ENCODE measurements at places on chromosomes 2 and 18.
A peak's percentile ranks its signal among the peaks of the same experiment; 100 is the strongest.

GRCh38 chr2:227280895-227281294 lies 44.2 kb upstream of the MFF start:
- DNase-seq, result no peak

DNA sequence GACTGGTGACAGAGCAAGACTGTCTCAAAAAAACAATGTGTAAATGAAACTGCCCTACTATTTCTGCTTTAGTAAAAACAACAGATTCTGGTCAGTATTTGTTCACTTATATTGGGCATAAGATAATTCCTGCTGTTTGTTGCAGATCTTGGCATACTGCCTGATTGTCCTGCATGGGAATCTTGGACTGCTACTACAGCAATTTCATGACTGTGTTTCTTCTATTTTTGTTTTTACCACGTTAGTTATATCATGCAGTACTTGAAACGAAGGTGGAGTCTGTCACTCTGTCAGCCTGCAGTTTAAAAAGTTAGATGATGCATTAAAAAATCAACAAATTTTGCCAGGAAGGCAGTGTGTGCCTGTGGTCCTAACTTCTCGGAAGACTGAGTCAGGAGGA lies 14.2 kb upstream of the CLASP1 start:
- no peak for DNase-seq

- DNase-seq, result no peak
Measured at GRCh38 chr2:170885130-170885791, 43.8 kb upstream of the GORASP2 start.

- no peak for DNase-seq
Measured at GRCh38 chr2:18506883-18507509, 53.5 kb downstream of the RDH14 start.

DNA sequence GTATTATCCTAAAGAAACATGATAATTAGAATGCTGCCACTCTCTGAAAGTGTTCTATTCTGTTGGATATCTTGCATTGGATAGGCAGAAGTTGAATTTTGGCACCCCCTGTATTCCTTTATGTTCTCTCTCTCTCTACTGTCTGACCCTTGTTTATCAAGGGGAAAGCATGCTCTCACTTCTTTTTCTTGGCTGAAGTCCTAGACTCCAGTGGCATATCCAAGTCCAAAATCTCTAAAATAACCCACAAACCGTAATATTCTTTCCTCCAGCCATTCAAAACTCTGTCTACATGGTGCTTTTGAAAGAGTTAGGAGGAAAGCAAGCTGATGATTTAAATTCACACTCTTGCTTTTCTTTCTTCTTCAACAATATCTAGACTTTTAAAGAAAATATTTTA lies 669.7 kb downstream of the TDRD15 start:
- DNase-seq, result no peak

DNA sequence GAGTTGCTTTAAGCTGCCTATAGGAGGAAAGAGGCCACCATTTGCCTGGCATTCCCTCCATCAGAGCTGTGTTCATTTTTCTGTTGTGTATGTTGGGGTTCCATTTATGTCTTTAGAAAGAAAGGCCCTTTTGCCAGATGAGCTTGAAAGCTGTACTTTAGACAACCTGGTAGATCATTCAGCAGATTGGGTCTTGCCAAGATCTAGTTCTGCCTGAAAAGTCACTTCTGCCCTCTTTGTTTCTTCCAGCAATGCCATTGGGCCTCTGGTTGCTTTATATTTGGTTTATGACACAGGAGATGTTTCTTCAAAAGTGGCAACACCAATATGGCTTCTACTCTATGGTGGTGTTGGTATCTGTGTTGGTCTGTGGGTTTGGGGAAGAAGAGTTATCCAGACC lies 14.4 kb downstream of the SLC20A1 start:
- DNase-seq, result no peak

- DNase-seq, result no peak
Measured at GRCh38 chr2:152462779-152463178, 127.8 kb downstream of the FMNL2 start.

- DNase-seq, result no peak
Measured at GRCh38 chr2:148593421-148593820, 51.1 kb upstream of the EPC2 start.

GRCh38 chr18:74616494-74616893 lies 18.8 kb downstream of the ZNF407 start:
- DNase-seq, result no peak

GRCh38 chr18:44458777-44459176 lies 221.9 kb upstream of the SETBP1 start:
- no peak for DNase-seq

DNA sequence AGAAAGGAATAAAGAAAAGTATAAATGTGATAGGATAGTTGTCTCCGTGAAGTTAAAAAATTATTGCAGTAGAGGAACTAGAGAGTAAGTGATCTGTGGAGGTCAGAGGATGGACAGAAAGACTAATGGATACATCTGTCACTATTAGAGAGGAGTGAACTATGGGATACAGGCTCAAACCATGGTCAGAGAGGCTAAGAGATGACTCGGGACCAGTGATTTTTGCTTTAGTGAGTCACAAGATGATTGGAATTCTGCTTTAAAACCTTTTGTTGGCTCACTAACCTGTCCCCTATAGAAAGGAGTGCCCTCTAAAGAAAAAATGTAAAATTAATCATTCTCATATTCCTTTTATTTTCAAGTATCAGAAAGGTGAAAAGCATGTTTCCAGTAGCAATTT lies 30.3 kb downstream of the ALMS1 start:
- DNase-seq, result no peak

DNA sequence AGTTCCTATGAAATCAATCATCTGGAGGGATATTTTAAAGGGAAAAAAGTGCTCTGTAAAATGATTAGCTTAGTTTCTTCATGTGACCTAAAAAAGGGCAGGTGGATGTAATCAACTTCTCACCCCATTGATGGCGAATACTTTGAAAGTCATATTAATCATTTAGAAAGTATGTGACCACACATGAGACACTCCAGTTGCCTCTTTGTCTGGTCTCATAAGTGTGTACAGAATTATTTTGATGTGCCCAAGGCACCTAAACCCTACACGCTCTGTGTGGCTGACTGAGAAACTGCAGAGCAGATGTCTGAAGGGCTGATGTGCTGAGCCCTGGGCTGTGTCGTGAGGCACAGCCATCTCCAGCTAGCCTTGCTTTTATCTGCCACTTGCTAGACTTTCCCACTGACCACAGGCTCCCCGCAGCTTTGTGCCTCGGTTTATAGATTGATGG lies 26.9 kb downstream of the SGPP2 start:
- DNase-seq, result no peak

DNA sequence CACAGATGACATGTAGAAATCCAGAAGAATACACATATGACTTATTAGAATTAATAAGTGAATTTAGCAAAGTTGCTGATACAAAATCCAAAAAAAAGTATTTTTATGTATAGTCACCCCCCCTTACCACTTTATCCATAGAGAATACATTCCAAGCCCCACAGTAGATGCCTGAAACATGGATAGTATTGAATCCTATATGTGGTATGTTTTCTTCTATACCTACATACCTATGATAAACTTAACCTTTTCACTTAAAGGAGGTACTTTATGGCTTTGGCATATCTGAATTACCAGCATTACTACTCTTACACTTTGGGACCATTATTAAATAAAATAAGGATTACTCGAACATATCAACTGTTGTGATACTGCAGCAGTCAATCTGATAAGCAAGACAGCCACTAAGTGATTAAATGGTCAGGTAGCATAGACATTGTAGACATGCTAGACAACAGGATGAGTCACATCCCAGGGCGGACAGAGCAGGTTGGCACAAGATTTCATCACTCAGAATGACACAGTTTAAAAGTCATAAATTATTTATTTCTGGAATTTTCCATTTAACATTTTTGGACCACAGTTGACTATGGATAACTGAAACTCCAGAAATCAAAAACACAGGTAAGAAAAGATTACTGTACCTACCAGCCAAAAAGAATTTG lies 208.2 kb upstream of the CHAC2 start:
- DNase-seq, result no peak

- DNase-seq, result no peak
Measured at GRCh38 chr18:2982022-2982421, 30.9 kb downstream of the LPIN2 start.

DNA sequence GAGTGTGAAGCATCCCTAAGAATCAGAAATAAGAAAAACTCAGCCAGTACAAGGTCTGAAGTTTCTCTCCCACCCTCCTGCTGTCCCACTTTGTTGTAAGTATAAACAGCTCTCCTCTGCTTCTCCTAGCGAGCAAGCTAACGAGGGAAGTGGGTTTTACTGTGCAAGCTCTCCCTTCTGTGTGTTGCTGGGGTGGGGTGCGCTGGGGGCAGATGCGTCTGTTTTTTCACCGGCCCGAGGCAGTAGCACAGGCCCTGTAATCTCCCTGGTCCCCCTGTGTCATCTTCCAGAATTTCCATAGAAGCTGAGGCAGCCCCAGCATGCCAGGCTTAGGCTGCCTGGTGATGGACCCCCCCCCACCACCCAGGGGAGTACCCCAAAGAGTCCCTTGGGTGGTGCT lies 9.4 kb upstream of the CXCR4 start:
- peak; percentile 20 for DNase-seq

- DNase-seq, result no peak
Measured at GRCh38 chr2:55751966-55752365, 58.3 kb upstream of the PNPT1 start.

DNA sequence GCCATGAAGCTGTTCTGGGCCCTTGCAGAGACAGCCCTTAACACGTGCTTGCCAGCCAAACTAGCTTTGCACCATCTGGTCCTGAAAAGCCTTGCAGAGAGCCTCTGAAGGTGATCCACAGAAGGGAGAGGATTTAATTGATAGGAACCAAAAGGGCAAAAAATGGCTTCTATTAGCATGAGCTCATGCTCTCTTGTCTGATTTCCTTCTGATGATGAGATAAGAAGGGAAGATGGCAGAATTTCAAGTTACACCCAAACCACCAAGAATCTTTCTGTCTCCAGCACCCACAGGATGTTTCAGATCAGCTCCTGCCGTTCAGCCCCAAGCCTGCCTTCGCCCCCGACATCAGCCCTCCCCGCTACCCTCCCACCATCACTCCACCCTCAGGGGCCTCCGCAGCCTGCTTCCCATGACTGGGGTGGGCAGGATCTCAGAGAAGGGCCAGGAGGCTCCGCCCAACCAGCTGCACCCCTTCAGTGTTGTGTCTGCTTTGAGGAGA lies 23.4 kb upstream of the GLI2 start:
- no peak for DNase-seq

- DNase-seq, result no peak
Measured at GRCh38 chr2:138602166-138602460, 100.5 kb downstream of the SPOPL start.

DNA sequence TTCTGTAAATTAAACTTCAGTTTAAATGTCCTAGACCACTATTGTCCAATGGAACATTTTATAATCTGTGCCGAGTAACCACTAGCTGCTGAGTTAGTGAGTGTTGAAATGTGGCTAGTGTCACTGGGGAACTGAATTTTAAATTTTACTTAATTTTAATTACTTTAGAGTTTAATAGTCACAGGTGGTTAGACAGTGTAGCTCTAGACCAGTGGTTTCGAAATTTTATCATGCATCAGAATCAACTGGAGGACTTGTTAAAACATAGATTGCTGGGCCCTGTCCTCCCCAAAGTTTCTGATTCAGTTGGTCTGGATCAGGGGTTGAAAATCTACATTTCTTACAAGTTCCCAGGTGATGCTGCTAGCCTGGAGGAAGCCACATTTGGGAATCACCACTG lies 110.4 kb downstream of the FMNL2 start:
- no peak for DNase-seq
